ENCODE measurements at places on chromosomes 4 and X. TPM values are rescaled to one million over a fixed set of nuclear protein-coding genes. Genes with fewer than 3 reads are reported as not detected.

DNA sequence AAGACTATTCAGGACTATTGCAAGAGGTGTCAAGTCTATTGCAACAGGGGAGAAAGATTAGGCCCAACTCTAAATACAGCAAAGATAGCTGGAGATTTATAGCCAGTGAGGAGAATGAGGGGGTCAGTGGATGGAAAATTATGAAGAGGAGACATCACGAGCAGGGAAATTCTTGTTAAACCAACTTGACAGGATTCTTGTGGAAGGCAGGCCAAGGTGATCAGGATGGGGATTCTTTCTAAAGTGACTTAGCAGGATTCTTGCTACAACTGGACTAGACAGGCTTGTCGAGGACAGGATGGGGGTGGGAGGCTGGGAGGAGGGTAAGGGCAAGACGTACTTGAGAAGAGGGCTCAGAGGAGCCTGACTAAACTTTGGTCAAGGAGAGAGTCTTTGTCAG, 89.0 kb downstream of the PHEX start:
- H3K4me3 ChIP-seq = no peak overlapping the region
- no peaks in the 10 kb centered on the region for H3K27me3 ChIP-seq
- H3K4me1 ChIP-seq = no peaks in the 10 kb centered on the region
- H3K27ac ChIP-seq = no peak overlapping the region

- peaks cover 77% of the 10 kb centered on the region for H3K36me3 ChIP-seq
- H3K27me3 ChIP-seq = no peaks in the 10 kb centered on the region
- no peak overlapping the region for H3K4me3 ChIP-seq
- H3K4me1 ChIP-seq = no peaks in the 10 kb centered on the region
- DNase-seq = no peak
Measured at GRCh38 chr4:3128058-3128457, 53.6 kb downstream of the HTT start.

DNA sequence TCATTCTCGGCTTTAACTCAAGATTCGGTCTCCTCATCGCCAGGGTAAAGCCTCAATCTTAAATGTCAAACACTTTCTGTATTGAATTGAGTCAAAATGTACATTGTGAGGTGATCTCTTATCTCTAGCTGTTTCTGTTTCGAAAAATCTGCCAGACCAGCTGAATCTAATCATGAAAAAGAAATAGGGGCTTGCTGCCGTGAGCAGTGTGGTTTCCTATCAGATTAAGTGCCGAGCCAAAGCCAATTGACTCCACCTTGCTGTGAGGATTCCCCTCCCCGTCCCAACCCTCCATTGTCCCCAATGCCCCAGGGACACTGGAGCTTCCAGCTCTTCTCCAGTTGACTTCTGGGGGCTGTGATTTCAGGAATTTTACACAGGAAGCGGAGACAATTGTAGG, 12.5 kb upstream of the CRLF2 start:
- peaks cover 3% of the 10 kb centered on the region for H3K4me1 ChIP-seq
- DNase-seq = no peak
- no peak overlapping the region for H3K4me3 ChIP-seq

DNA sequence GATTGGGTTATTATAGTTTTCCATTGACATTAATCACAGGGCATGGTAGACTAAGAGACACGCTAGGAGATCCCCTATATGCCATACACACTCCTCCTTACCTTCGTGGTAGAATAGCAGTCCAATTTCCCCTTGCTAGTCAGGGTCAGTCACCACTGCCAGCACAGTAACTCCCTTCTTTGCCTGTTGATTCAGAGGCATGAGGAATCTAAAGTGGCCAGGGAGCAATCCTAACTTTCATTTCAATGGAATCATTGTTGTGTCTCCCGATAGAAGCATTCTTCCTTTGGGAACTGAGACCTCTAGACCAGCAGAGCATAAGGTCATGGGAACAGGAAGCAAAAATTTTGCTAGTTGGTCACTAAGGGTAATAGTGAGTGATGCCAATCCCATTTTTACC, 51.1 kb downstream of the COL25A1 start:
- H3K36me3 ChIP-seq = no peaks in the 10 kb centered on the region
- no peaks in the 10 kb centered on the region for H3K4me1 ChIP-seq
- no peak overlapping the region for H3K4me3 ChIP-seq
- no peak for DNase-seq

GRCh38 chrX:153596981-153597750, 1.8 kb downstream of the CCNQ start:
- H3K36me3 ChIP-seq = peaks cover 35% of the 10 kb centered on the region
- no peak overlapping the region for H3K4me3 ChIP-seq
- H3K4me1 ChIP-seq = peaks cover 39% of the 10 kb centered on the region
- no peaks in the 10 kb centered on the region for H3K27me3 ChIP-seq

DNA sequence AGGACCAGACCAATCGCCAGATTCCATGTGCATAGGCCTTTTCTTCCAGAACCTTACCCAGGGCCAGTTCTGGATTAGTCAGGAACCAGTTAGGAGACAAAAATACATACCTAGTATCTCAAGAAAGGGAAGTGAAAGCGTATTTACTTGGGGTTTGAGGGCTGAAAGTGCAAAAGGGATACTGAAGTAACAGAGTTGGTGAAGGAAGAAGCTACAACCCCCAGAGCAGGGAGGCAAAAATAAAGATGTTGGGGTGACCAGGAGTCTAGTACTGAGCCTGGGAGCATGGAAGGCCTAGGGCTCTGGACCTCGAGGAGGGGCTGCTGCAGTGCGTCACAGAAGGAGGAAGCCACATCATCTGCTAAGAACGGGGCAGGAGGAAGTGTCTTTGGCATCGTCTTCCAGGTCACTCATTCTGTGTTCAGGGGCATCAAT, 38.3 kb downstream of the TKTL1 start:
- DNase-seq = peak; percentile 8
- no peak overlapping the region for H3K4me3 ChIP-seq
- no peaks in the 10 kb centered on the region for H3K27me3 ChIP-seq
- no peak overlapping the region for H3K27ac ChIP-seq

GRCh38 chr4:57219431-57219830, 109.2 kb upstream of the IGFBP7 start:
- H3K4me3 ChIP-seq = no peak overlapping the region
- no peaks in the 10 kb centered on the region for H3K4me1 ChIP-seq
- no peaks in the 10 kb centered on the region for H3K36me3 ChIP-seq
- no peak for DNase-seq
- no peak overlapping the region for H3K27ac ChIP-seq

GRCh38 chr4:93065790-93066189, 762.0 kb downstream of the GRID2 start:
- H3K36me3 ChIP-seq = no peaks in the 10 kb centered on the region
- DNase-seq = no peak
- H3K27me3 ChIP-seq = no peaks in the 10 kb centered on the region
- no peak overlapping the region for H3K27ac ChIP-seq

DNA sequence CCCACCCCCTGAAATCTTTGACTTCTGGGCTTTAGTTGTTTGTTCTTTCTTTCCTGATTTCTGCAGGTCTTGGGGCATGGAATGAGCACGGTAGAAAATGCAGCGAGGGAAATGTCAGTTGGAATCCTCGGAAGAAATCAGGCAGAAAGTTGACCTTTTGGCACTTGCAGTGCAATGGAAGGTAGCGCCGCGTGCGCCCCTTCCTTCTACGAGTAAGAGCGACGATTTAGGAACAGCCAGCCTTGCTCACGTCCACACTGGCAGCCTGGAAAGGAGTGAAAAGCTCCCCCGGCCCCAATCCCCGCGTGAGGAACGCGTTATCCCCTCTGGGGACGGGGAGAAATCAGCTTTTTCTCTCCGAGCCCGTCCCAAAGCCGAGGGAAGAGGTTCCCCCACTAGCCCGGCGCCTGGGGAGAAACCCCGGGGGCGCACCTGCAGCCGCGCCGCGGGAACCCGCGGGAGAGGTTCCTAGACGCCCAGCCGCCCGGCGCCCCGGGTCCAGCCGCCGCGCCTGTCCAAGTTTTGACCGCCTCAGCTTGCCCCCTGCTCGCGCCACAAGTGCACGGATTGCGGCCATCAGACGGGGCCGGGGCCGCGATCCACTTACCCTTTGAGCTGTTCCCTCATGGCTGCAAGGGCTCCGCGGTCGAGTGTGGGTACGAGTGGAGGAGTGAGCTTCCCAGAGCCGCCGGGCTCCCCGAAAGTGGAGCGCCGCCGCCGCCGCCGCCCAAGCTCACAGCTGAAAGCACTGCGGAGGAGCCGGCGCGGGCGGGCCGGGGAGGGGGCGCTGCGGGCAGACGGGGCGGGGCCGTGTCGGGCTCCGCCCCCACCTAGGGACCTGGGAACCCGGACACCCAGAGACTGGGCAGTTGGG, 194.6 kb upstream of the FTHL17 start:
- H3K36me3 ChIP-seq = no peaks in the 10 kb centered on the region
- H3K27ac ChIP-seq = no peak overlapping the region
- peak overlapping the region; percentile 19 for H3K4me3 ChIP-seq
- DNase-seq = no peak

GRCh38 chr4:38730830-38731646, 51.8 kb downstream of the TLR10 start:
- peaks cover 18% of the 10 kb centered on the region for H3K4me1 ChIP-seq
- DNase-seq = peak; percentile 90
- no peak overlapping the region for H3K27ac ChIP-seq
- H3K27me3 ChIP-seq = no peaks in the 10 kb centered on the region
- H3K4me3 ChIP-seq = no peak overlapping the region

The ADAM29 gene
- total RNA-seq = not detected

The CETN2 gene
- total RNA-seq = 4.0 TPM

The FDCSP gene
- total RNA-seq = not detected
